ENCODE measurements at places on chromosomes 6 and 20.

- DNase-seq = no peak
These were observed 4.0 kb upstream of the CCN2 start for GRCh38 chr6:131955192-131955591.

DNA sequence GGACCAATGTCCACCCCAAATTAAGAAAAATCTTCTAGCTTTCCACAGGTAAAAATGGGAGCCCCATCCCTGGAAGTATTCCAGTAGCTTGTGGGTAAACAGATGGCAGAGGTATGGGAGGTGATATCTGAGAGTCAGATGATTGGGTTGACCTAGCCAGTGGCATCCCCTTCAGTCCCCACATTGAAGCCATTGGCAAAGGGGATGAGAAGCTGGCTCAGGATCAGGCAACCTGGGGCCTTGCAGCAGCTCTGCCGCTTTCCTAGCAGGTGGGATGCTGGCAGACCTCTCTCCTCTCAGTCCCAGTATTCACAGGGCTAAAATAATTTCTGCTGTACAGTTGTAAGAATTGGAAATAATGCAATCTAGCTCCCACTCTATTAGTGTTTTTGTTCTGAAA, 108.9 kb upstream of the KCNG1 start:
- no peak for DNase-seq

- no peak for DNase-seq
These were observed 117.5 kb downstream of the SAMD5 start for GRCh38 chr6:147625946-147626345.

GRCh38 chr20:38645351-38645750, 43.7 kb downstream of the ARHGAP40 start:
- no peak for DNase-seq

GRCh38 chr20:2005831-2006426, 12.1 kb upstream of the PDYN start:
- DNase-seq = no peak

- DNase-seq = no peak
These were observed 183.6 kb upstream of the PRDM1 start for GRCh38 chr6:105902401-105903031.

DNA sequence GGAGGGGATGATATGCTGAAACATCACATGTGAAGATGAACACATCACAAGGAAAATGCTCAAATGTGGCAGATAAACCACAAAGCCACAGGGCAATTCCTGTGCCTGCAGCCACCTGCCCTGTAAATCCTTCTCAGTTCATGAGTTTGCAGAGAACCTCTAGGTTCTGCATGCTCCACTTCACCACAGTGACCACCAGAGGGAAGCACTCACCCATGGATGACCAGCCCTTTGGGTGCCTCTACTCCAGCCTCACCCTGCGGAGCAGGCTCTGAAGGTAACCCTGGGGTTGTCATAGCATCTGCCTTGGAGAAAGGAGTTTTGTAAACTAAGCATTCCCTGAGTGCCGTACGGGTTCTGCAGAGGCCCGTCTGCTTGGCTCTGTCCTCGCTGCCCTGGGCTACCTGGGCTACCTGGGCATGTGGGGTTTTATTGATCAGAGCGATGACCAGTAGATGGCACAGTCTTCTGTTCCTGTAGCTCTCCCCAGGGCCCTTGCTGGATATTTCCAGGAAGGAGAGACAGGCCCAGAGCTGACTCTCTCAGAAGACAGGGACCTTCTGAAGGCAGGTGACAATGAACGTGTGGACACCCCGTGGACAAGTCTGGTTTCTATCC, 31.7 kb upstream of the CST1 start:
- no peak for DNase-seq

DNA sequence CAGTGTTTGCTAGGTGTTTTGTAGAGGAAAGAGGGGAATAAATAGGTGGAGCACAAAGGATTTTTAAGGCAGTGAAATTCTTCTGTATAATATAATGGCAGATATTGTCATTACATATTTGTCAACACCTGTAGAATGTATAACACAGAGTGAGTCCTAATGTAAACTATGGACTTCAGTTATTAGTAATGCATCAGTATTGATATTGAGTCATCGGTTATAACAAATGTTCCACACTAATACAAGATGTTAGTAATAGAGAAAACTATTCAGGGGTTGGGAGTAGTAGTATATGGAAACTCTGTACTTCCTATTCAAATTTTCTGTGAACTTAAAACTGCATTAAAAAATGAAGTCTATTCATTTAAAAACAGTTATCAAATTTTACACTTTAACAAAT, 299.2 kb downstream of the UBE3D start:
- DNase-seq = no peak

DNA sequence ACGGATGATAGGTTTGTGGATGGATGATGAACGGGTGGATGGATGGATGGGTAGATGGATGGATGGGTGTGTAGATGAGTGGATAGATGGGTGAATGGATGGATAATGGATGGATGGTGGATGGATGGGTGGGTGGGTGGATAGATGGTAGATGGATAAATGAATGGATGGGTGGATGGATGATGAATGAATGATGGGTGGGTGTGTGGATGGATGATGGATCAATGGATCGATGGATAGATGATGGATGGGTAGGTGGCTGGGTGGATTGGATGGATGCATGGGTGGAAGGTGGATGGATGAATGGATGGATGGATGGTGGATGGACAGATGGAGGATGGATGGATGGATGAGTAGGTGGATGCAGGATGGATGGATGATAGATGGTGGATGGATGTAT, 394.1 kb downstream of the TAF4 start:
- no peak for DNase-seq

DNA sequence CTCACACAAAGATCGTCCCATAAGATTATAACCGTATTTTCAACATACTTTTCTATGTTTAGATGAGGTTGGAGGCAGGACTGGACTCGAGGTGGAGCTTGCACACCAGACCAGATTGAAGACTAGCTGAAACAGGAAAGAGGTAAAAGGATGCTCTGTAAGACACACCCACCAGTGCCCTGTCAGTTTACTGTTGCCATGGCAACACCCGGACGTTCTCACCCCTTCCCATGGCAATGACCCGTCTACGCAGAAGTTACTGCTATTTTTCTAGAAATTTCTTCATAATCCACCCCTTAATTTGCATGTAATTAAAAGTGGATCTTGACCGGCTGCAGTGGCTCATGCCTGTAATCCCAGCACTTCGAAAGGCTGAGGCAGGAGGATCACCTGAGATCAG, 13.6 kb upstream of the SRSF6 start:
- no peak for DNase-seq

DNA sequence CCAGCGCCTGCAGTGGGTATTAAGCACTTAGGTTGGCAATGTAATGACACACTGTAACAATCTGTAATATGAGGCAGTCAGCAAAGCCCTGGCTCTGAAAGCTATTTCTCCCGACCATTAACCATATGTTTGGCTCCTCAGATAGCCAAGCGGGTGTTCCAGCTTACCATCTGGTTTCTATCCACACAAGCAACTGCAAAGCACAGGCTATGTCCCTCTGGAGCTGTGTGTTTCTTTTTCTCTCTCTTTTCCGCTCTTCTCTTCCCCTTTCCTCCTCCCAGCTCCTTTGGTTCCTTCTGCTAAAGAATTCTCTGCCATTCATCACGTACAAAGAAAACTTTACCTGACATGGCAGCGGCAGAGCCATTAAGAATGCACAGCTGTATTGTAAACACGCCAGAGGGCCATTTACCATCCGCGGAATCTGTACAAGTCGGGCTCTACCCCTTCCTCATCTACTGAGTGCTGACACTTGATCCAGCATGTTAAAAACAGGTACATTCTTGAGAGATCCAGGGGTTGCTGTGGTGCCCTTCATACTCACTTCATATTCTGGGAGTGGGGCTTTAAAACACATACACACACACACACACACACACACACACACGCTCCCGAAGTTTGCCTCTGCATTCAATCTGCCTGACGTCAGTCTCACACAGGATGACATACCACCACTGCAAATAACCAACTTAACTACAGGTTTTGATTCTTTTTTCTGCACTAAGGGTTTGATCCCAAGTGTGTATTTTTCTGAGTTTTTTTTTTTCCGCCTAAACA, 77.2 kb downstream of the BACH2 start:
- no peak for DNase-seq

DNA sequence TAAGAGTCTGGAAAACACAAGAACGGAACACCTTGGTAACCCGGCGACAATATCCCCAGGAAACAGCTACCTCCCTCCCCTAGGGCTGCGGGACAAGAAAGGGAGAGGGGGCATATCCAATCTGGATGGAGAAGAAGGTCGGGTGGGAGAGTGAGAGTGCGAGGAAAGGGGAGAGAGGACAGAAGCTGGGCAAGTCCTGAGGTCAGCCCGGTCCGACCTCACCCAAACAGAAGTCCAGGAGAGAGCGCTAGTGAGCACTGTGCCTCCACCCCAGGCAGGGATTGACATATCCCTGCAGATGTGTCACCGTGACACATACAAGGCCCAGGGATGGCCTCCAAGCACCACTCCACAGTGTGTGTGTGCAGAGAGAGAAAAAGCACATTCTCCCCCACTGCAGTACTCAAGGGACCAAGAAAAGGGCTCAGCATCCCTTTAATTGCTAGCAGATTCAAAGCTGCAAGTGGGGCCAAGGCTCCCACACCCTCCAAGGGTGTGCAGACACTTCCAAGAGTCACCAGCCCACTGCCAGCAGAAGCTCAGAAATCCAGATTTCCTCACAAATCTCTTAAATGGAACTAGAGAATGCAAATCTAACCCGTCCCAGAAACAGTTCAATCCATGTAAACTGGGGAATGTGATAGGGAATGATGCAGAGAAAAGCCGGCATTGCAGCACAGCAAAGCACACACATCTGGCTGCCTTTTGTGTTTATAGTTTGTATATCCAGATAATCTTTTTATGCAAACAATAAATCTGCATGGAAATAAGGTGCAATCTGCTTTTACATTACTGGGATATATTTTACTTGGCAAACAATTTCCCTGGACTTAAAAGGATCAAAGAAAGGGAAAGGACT, 3.1 kb downstream of the PXDC1 start:
- no peak for DNase-seq

DNA sequence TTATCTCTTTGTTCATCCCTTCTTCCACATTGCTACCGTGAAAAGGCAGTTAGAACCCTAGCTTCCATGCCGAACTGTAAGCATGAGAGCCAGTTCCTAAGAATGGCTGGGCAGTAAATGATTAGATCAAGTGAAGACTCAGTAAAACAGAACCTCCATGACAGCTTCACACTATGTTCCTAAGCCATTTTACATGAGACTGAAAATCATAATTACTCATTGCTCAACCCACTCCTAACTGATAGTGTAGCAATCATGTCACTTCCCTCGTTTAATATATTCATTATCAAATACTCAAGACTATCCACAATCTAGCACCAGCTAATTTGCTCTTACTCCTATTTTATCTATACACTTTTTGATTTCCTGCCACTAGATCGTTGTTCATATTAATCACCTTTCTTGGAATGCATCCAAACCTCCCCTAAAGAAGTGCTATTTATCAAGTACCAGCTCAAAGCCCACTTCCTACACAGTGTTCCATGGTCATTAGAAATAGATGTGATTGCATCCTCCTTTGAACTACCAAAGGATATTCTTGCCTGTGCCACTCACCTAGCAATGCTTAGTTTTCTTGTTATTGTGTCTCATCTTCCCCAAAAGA, 6.0 kb downstream of the TMEM30A start:
- no peak for DNase-seq

DNA sequence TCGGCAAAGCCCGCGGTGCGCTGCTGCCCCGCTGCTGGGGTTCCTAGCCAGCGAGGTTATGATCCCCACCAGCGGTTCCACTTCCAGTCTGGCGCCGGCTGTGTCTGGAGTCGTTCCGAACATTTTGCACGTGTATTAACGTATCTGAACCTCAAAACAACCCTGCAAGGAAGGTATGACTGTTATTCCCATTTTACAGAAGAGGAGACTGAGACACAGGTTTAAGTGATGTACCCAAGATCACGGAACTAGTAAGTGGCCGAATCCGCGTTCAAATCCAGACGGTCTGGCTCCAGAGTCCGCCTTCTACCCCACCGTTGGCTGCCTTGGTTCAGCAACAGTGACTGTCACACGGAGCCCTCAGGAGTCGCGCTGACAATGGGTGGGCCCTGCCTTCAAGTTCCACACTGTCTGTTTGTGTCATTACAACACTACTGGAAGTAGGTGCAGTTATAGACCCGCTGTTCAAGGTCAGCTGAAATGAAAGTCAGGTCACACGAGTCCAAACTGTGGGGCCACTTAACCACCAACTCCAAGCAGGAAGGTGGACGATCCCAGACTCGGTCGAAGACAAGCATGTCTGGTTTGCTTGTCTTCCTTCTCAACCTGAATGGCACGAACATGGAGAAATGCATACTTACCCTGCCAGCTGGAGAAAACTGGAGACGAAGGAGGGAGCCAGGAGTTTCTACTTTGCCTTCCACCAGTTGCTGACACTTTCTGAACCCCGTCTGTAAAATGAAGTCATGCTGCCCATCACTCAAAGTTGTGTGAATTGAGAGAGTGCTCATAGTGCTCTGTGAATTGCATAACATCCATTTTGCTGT, 803 bp upstream of the SRXN1 start:
- no peak for DNase-seq

Data from GM12891 (cell line).